KBM-7 (cell line): ENCODE measurements at places on chromosomes 2 and 18.

- no peak for DNase-seq
These were observed 6.4 kb downstream of the RIOK3 start for GRCh38 chr18:23459530-23459921.

GRCh38 chr2:121694398-121695170 lies 42.1 kb downstream of the NIFK start:
- DNase-seq = no peak

- no peak for DNase-seq
These were observed 91.7 kb upstream of the MMADHC start for GRCh38 chr2:149679286-149679685.

DNA sequence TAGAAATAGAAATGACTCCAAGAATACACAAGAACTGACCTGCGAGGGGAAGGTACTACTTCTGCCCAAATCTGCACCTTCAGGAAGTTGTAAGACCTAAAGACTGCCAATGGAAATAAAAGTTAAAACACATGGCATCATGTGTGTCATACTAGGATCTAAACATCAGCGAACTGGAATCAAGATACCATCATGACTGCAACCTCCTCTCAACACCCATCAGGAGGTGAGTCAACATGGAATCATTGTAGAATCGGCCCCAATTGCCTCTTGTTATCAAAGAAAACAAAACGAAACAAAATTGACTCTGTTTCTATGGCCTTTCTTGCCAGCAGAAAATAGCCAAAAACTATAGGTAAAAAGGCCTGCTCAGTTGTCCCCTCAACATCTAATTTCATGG lies 15.1 kb downstream of the RDH14 start:
- DNase-seq = no peak

- DNase-seq = no peak
These were observed 378.7 kb downstream of the METTL4 start for GRCh38 chr18:2192562-2192961.

DNA sequence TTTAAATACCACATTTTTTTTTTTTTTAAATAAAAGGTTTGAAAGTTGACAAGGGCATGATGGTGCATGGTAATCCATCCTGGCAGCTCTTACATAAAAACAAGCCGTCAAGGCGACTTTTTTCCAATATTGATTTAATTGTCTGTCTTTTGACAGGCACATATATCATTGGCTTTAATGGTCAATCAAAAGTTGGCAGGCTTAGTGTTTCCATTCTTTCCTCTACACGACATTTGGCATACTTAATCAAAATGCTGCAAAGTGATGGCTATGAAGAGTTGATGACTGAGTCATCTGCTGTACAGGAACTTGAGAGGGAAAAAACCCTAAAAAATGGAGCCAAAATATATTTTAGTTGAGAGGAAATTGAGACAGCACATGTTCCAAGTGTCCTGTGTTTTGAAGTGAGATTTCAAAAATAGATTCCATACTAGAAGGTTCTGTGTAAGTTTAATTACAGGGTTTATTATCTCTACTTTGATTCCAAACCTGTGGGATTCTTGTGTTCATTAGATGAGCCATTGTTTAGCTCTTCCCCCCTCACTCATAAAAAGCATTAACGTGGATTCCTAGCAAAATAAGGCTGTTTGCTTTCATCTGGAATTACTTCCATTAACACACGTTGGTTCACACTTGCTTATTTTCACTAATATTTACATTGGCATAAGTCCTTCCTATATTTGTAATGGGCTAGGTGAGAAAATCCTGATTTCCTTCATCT lies 3.2 kb downstream of the TSHZ1 start:
- DNase-seq = no peak

- DNase-seq = no peak
These were observed 17.8 kb downstream of the ARHGAP15 start for GRCh38 chr2:143146815-143147530.

GRCh38 chr18:22828171-22828570 lies 105.0 kb upstream of the RBBP8 start:
- no peak for DNase-seq

DNA sequence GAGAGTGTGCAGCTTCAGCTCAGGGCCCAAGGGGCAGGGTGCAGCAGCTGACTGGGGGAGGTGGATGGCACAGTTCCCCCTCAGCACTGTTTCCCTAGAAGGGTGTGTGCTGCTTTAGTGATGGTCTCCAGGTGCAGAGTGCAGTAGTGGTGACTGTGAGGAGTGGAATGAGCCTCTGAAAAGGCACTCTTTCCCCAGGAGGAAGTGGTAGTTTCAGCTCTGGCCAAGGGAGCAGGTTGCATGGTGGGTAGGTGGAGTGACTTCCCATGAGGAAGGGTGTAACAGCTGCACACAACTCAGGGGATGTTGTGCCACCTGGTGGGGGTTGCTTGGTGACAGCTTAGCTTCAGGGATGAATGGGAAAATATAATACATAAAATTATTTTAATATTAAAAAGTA lies 251.5 kb upstream of the NXPH2 start:
- DNase-seq = no peak

DNA sequence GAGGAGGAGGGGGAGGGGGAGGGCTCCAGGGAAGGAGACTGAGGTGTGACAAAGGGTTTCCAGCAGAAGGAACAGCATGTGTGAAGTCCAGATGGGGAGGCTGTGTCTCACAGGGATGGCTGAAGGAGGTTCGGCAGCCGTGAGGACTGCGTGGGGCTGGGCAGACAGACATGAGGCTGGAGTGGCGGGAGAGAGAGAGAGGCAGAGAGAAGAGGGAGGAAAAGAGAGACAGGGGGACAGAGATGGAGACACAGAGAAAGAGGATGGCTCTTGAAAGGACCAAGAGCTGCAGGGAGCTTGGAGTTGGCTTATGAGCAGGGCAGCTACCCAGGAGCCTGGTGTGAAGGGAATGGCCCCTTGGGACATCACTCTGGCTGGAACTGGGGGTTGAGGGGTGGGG lies 138.9 kb upstream of the ASB18 start:
- DNase-seq = no peak

DNA sequence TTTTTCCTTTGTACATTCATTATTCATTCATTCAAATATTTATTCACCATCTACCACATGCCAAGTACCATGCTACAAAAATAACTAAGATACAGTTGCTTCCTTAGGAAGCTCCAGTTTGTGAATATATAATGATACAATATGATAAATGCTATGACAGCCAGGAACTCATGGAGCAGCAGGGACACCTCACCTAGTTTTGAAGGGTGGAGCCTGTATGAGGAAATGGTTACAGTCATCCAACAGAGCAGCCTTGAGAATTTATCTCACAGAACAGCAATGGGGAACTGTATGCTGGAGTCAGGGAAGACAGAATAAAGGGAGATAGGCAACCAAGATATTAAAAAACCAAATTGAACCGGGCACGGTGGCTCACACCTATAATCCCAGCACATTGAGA lies 124.0 kb downstream of the OSBPL1A start:
- DNase-seq = peak; percentile 29
